ENCODE measurements at places on chromosomes 7 and 10. TPM values are rescaled to one million over a fixed set of nuclear protein-coding genes. Genes with fewer than 3 reads are reported as not detected.

The FAM221A gene
- polyA plus RNA-seq = 6.8 TPM

The PLEKHS1 gene
- not detected for polyA plus RNA-seq

The RSPH10B2 gene
- polyA plus RNA-seq = not detected

The MSRB2 gene
- 230 TPM for polyA plus RNA-seq

The OGDHL gene
- 0.07 TPM for polyA plus RNA-seq

The SPDYE5 gene
- polyA plus RNA-seq = not detected

The ENO4 gene
- polyA plus RNA-seq = not detected

The SEPHS1 gene
- polyA plus RNA-seq = 17.6 TPM

The C10orf105 gene
- 0.03 TPM for polyA plus RNA-seq

The HSPA12A gene
- polyA plus RNA-seq = 5.1 TPM

Data from heart right ventricle (tissue), 16 donors.